ENCODE measurements at places on chromosomes 6 and 20.

GRCh38 chr6:42136508-42137193 is 5.8 kb downstream of the C6orf132 start:
- DNase-seq, result peak; percentile 27

GRCh38 chr6:5599127-5599526 is 337.8 kb downstream of the FARS2 start:
- no peak for DNase-seq

DNA sequence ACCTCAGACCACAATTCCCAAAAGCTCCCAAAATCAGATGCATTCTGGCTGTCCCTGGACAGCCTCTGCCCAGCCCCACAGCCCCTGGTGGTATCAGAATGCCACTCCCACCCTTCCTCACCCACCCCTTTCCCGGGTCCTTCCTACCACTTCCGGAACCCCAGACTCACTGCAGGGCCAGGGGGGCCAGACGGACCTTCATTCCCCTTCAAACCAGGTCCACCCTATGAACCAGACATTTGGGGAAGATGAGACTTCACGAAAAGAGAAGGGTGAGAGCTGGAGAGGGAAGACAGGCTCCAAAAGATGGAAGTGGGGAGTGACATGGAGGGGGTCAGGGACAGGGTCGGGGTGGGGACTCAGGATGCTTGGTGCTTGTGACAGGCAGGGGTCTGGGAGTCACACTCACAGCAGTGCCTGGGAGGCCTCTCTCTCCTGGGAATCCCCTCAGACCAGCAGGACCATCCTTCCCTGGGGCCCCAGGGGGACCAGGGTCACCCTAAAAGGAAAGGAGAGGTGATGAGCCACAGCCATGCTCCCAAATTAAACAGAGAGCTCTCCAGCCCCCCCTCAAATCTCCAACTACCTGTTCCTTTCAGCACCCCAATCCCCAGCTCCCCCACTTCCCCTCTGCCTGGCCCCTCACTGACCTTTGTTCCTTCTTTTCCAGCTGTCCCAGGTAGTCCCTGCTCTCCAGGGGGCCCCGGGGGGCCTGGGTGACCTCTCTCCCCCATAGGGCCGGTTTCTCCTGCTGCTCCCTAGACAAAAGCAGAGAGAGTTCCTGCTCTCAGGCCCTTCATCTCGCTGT is 20.2 kb downstream of the COL11A2 start:
- no peak for DNase-seq

- DNase-seq, result no peak
Measured at GRCh38 chr20:63096681-63097335, 90.0 kb upstream of the BHLHE23 start.

DNA sequence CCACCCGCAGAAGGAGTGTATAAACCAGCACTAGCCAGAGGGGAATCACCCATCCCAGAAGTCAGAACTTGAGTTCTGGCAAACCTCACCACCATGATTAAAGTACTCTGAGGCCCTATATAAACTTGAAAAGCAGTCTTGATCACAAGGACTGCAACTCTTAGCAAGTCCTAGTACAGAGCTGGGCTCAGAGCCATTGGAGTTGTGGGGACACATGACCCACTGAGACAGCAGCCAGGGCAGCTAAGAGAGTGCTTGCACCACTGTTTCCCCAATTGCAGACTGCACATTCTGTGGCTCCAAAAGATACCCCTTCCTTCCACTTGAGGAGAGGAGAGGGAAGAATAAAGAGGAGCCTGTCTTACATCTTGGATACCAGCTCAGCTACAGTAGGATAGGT is 4.7 kb upstream of the MCM9 start:
- DNase-seq, result no peak

GRCh38 chr6:122568797-122569221 is 41.4 kb upstream of the PKIB start:
- DNase-seq, result no peak

DNA sequence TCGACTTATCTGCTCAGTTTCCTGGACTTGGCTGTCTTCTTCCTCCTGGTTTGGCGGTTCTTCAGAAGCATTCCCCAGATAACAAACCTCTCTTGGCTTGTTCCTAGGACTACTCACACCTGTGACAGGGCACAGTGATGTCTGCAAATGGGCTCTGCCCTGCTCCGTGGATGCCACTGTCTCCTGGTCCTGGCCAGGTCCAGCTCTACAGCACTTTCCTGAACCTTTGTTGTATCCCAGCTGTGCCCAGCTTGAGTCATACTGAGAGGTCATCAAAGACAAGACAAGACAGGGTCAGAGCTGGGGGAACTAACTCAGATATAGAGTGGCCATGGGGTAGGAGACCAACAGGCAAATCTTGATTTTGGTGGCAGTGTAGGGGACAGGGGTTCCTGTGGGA is 102.7 kb upstream of the SLC22A23 start:
- DNase-seq, result no peak

DNA sequence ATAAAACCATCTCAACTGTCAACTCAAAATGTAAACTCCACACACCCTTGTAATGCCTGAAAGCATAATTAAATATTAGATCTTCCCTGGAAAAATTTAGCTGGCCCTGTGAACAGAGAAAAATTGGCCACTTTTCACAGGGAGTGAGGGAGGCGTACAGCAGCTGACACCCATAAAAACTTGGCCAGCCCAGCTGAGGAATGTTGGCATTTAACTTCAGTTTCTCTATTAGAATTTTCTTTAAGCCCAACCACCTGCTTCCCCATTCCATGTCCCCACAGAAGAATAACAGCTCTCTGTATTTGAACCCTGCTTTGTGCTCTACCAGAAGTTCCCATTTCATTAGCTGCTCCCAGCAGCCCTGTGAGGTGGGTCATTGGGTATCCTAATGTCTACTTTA is 41.0 kb downstream of the PKHD1 start:
- DNase-seq, result no peak

DNA sequence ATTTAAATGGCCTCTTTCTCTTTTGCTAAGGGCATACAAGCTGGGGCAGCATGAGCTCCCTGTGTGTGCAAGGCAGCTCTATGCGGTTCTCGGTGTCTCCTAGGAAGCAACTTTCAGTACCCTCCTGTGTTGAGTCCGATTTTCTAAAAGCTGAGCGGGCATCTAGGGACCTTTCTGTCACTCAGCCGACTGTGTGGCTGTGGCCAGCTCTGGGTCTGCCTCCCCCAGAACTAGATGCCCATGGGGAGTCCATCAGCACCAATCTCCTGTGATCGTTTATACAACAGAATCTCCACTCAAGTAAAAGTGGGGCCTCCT is 7.5 kb downstream of the NELFCD start:
- DNase-seq, result no peak

GRCh38 chr6:82085701-82086100 is 161.8 kb downstream of the IBTK start:
- DNase-seq, result no peak

DNA sequence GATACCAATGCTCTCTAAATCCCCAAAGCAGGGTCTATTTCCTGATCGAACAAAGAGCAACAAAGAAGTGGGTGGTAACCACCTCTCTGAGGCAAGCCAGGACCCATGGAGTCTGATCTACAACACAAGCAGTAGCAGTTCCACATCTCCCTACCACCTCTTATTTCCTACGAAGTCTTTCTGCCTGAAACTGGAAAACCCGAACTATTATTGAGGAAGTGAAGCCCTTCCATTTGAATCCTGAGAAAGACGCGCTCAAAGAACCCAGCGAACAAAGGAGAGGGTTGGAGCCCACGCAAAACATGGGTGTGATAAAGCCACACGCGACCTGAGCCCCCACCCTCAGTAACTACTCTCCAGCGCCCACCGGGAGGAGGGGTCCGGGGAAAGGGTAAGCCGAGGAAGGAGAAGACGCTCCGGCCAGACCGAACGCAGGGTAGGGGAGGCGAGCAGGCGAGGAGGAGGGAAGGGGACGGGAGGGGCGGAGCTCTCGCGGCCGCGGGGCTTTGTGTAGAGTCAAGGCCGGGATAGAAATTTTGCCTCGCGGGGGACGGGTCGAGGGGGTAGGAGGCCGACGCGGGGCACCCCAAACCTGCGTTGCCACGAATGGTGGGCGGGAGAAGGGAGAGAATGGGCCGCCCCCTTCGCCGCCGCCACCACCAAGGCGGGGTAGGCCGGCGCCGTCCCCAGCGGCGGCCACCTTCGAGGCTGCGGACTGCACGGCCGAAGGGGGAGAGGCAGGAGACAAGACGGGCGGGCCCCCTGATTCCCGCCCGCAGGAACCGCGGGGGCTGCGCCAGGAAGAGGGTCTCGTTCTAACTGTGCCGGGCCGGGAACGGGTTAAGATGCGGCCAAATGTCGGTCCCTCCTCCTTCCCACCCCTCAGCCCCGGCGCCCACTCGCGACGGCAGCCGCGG is 802 bp downstream of the HDAC2 start:
- peak; percentile 58 for DNase-seq

- no peak for DNase-seq
Measured at GRCh38 chr20:62762801-62763368, 33.4 kb upstream of the MRGBP start.

- DNase-seq, result no peak
Measured at GRCh38 chr20:3470208-3470626, 601 bp upstream of the ATRN start.
